ENCODE measurements at places on chromosomes 5 and 9.

DNA sequence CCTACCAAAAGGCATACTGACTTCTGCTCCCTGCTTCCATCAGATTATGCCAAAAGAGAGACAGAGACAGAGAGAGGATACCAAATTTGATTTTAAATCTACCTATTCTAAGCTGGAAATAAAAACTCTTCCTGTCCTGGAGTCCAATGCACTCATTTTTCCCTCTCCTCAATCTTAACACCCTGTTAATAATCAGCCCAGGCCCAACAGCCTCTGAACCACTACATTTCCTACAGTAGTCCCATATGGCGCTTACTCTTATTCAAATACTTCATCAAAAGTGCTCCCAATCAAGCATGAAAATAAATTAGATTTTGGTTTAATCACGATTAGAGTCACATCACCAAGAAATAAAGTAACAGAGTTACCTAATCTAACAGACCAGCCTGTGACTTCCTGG, 152.3 kb downstream of the TSSK1B start:
- DNase-seq: no peak

DNA sequence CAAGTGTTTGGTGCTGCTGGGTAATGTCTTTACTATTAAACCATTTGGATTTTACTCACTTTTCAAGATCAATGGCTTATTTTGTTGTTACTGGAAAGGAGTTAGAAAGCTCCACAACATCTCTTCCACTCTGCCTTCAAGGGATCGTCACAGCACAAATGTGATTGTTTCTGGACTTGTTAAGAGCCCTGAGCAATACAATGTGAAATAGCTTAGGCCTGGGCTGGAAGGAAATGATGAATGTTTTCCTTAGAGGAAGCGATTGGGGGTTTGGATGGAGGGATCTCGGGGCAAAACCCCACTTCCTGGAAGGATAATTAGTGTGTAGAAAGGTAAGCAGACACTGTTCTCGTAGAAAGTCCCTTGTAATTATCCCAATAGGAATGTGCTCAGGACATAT, 59.3 kb upstream of the MYO10 start:
- DNase-seq: peak; percentile 23

GRCh38 chr5:156134216-156134615, 192.7 kb upstream of the SGCD start:
- peak; percentile 65 for DNase-seq

DNA sequence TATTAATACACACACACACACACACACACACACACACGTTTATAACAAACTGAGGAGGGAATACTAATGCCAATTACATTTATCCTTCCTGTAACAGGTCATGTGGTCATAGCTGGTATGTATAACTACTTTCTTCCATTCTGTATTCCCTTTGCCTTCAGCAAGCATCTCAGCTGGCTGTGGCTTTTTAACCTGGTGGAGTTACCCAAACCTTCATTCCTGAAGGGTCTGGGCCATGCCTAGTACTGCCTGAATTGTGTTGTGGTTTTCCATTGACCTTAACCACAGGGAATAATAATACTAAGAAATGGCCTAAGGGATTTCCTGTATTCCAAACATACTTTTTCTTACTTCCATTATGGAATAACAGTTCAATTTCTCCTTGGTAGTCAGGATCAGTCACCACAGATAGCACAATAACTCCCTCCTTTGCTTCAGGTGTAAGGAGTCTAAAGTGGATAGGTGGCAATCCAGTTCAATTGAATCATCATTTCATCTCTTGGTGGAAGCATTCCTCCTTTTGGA, 222.2 kb upstream of the MEF2C start:
- DNase-seq: peak; percentile 25

DNA sequence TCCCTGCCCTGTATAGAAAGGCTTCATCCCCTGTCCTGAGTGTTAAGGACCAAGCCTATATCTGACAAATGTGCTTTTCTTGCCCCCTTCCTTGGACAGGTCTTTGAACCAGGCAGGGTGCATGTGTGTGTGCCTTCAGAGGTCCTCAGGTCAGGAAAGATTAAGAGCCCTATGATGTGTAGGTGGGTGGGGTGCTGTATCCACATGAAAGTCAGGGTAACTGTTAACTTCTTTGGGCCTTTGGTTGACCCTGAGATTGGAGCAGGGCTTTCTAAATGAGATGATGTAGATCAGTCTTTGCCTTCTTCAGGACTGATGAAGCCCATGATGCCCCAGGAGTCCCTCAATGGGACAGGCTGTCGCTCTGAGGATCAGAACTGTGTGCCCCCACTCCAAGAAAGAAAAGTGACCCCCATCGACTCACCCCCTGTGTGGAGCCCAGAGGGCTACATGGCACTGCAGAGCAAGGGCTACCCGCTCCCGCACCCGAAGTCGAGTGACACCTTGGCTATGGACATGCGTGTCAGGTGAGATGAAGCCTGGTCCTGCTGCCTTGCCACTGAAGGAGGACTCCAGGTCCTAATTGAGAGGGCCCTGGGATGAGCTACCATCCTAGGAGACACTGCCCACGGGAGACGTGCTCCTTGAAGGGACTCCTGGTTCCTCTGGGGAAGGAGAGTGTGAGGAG, 29.4 kb upstream of the POMT1 start:
- DNase-seq: no peak

- no peak for DNase-seq
These were observed 104.2 kb upstream of the IER5L start for GRCh38 chr9:129282272-129282671.

- DNase-seq: peak; percentile 59
These were observed 69.9 kb downstream of the MAMDC2 start for GRCh38 chr9:70113403-70114022.

DNA sequence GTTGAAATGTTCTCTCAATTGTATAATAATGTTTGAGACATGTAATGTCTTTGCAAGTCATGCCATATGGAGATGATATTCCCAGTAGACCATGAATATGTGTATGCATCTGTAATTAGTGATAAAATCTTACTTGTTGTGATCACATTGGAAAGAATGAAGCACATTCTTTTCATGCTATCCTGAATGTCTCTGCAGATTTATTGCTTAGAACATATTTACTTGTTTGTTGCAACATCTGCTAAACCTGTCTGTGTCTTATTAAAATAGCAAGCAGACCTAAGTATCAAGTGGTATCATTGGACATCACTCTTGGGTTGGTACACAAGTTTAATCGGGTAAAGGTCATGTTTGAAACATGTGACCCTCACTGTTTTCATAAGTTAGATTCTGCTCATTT, 265.5 kb upstream of the CD180 start:
- peak; percentile 23 for DNase-seq

GRCh38 chr9:137099231-137099630, 12.4 kb downstream of the MAN1B1 start:
- no peak for DNase-seq

- peak; percentile 31 for DNase-seq
These were observed 70.1 kb downstream of the PIP5K1B start for GRCh38 chr9:68775003-68775730.

DNA sequence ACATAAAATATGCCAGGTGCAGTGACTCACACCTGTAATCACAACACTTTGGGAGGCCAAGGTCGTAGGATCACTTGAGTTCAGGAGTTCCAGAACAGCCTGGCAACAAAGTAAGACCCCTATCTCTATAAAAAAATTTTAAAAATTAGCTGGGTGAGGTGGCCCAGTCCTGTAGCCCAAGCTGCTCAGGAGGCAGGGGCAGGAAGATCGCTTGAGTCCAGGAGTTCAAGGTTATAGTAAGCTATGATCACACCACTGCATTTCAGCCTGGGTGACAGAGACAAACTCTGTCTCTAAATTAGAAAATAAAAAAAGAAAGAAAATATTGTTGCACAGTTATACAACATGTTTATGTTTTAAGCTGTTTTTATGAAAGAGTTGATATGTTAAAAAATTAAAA, 6.8 kb downstream of the CENPK start:
- no peak for DNase-seq

DNA sequence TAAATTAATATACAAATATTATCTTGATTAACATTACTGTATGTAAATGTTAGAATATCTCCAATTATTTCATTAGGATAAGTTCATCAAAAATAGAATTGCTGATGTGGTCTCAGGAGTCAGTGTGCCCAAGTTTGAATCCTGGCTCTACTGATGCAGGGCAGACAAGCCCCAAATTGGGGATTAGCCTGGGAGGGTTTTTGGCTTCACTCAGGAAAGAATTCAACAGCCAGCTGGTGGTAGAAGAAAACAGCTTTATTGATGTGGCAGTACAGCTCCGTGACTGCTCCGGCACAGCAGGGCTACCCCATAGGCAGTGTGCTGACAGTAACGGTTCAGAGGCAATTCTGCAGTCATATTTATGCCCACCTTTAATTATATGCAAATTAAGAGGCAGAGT, 32.5 kb downstream of the COL27A1 start:
- no peak for DNase-seq

GRCh38 chr5:54829676-54830535, 155.5 kb downstream of the ESM1 start:
- DNase-seq: no peak

- no peak for DNase-seq
These were observed 114.4 kb upstream of the PPP1R26 start for GRCh38 chr9:135365013-135365768.

DNA sequence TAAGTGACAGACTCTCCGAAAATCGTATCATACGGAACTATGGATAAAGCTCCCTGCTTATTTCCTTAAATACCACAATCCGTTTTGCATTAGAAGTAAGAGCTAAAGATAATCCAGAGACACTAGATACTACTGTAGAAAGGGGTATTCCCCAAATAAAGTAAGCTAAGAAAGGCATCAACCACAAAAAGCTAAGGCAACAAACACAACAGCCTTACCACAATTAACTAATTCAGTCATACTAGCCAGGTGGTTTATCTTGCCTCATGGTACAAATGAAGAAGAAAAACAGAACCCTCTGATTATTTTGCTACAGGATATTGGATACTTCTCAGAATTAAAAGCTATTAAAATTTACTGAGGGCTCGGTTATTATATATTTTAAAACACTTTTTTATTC, 14.1 kb downstream of the ERP44 start:
- DNase-seq: no peak

DNA sequence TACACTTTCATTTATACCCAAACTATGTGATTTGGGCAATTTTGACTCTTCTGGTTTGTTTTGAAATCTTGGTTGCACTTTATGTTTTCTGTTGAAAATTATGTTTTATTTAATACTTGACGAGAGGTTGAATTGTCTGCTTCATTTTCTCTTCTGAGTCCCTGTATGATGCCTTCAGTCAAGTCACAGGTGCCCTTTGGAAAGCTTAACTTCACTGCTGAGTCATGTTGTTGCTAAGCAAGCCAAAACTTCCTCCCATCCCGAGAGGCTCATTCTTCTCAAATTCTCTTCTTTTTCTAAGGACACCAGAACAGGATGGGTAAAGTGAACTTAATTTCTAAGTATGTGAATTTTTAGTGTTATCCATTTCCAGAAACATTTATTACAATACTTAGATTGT, 455.3 kb upstream of the PTGER4 start:
- DNase-seq: peak; percentile 25

DNA sequence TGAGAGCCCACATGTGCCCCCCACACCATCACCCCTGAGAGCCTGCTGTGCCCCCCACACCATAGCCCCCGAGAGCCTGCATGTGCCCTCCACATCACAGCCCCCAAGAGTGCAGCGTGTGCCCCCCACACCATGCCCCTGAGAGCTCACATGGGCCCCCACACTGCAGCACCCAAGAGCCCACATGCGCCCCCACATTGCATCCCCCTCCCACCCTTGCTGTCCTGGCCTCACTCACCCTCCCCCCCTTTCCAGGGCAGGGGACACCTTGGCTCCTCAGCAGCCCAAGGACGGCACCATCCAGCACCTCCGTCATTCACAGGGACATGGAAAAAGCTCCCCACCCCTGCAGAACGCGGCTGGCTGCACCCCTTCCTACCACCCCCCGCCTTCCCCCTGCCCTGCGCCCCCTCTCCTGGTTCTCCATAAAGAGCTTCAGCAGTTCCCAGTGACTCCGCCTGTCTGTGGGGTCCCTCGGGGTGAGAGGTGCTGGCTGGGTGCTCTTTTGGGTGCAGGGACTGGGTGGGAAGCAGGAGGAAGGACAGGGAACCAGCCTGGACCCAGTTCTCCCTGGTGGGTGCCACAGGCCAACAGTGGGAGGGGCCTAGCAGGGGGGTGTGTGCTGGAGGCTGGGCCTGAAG, 5.0 kb downstream of the LCN1 start:
- no peak for DNase-seq

- DNase-seq: no peak
These were observed 55.3 kb downstream of the FYB1 start for GRCh38 chr5:39164016-39164415.

- no peak for DNase-seq
These were observed 58.9 kb downstream of the ZNF618 start for GRCh38 chr9:113934829-113935676.

GRCh38 chr5:152631221-152631620, 226.1 kb upstream of the NMUR2 start:
- DNase-seq: no peak

- DNase-seq: peak; percentile 49
These were observed 50.5 kb upstream of the FCN1 start for GRCh38 chr9:134968011-134968822.

GRCh38 chr5:27130587-27130986, 92.2 kb upstream of the CDH9 start:
- DNase-seq: peak; percentile 76

GRCh38 chr5:59583810-59584562, 309.5 kb downstream of the PDE4D start:
- DNase-seq: no peak

GRCh38 chr9:134378901-134379338, 52.7 kb downstream of the RXRA start:
- DNase-seq: peak; percentile 27

GRCh38 chr5:43396762-43397304, 15.4 kb downstream of the CCL28 start:
- DNase-seq: peak; percentile 13

DNA sequence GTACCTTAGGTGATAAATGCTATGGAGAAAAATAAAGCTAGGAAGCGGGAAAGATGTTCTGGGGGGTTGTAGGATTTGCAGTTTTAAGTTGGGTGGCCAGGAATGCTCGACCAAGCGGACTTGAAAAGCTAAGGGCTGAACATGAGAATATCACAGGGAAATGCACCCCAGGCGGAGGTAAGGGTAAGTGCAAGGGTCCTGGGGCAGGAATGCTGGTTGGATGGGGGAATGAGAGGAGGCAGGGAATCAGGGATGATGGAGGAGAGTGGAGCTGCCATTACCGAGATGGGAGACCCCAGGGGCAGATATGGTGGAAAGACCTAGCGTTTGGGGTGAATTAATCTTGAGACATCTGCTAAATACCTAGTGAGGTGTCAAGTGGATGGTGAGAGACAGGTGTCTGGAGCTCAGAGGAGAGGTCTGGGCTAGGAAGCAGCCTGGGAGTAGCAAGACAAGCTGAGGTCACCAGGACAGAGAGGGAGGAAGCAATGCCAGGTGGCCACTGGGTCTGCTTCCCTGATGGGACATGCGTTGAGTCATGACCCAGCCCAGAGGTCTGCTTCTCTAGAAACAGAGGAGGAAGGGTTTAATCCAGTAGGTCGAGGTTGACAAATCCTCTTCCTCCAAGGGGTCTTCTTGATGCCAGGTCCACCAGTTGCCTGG, 77.7 kb upstream of the ASS1 start:
- DNase-seq: no peak

GRCh38 chr5:19270153-19270552, 717.8 kb downstream of the CDH18 start:
- DNase-seq: peak; percentile 7
